Gastroesophageal sphincter (tissue), 4 donors: ENCODE measurements at places on chromosomes 5 and 9.

DNA sequence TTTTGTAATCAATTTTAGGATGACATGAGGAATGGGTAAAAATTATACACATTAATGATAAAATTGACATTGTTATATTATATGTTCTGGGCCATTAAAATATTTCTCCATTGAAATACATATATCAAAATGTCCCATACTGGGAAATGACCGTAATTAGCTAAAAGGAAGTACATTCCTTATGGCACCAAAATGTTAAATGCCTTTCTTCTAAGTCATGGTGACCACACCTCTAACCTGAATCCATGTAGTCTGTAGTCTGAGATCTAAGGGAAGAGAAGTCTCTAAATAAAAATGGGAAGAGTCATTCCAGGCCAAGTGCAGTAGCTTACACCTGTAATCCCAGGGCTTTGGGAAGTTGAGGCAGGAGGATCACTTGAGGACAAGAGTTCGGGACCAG is 10.0 kb upstream of the GDA start:
- no peak for ATAC-seq

DNA sequence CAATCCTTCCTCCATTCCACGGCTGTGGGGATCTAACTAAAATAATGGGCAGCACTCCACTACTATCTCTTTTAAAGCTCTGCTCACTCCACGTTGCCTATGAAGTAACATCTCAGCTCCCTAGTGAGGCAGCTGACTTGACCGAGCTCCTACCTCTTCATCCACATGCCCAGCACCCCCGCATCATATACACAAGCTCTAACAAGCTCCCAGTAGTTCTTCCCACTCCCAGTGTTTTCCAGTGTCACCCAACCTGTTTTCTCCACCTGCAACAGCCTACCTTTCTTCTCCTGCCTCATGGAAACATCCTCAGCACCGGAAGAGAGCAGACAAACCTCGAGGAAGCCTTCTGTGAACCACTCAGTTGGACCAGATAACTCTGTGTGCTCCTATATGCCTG is 50.5 kb downstream of the ELAVL2 start:
- ATAC-seq: no peak

DNA sequence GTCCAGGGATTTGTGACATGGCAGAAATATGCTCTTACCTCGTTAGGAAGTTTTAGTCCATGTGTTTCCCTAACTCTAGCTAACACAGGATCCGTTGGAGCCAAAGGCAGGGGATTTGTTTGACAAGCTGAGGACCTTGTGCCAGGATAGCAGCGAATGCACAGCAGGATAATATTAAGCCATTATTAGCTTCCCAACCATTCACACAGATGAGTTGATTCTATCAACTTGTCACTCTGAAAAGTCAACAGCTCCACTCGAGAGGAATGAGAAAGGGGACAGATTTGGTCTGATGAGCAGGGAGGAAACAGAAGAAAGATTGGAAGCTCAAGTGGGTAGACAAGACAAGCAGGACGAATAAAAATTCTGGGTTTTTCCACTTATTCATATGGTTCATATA is 106.2 kb downstream of the FSTL4 start:
- no peak for ATAC-seq

DNA sequence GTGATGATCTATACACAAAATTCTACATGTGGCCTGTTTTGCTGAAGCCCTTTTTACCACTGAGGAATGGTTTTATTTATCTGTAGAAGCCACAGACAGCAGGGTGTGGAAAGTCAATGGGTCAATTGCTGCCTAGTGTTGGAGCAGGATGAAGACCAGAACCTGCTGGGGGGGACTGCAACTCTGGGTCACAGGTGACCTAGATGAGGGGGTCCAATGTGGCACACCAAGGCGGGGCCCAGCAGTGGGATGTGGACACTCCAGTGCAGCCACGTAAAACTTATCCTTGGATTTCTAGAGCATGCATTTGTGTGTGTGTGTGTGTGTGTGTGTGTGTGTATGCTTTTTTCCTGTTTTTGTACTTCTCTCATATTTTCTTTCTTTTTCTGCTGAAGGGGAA is 147.5 kb upstream of the PHYKPL start:
- ATAC-seq: no peak

DNA sequence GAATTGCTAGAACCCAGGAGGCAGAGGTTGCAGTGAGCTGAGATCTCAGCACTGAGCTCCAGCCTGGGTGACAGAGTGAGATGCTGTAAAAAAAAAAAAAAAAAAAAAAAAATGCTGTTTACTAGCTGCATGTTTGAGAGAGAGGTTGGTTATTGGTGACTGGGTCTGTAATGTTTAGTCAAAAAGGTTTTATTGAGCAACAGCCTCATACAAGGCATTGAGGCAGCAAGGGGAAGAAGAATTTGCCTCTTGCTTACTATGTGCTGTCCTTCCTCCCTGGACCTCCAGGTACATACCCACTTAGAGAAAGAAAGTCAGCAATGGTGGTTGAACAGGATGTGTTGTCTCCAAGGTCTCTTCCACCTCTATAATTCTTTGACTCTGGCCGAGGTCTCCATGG is 140.7 kb upstream of the SPRY4 start:
- ATAC-seq: no peak

GRCh38 chr9:132939169-132939568 is 5.2 kb downstream of the TSC1 start:
- ATAC-seq: no peak

GRCh38 chr9:123267481-123268198 is 746 bp downstream of the STRBP start:
- ATAC-seq: no peak

DNA sequence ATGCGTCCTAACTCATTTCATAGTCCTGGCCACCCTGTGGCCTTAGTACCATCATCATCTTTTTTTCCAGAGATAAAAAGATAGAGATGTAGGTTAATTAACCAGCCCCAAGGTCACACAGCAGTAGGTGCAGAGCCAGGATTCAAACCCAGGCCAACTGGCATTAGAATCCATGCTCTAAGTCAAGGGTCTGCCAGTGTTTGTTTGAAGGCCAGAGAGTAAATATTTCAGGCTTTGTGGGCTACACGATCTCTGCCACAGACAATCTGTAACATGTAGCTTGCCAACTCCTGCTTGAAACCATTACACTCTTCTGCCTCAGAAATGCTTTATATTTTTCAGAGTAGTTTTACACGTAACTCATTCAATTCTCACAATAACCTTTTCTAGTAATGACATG is 119.6 kb downstream of the EFNA5 start:
- no peak for ATAC-seq

DNA sequence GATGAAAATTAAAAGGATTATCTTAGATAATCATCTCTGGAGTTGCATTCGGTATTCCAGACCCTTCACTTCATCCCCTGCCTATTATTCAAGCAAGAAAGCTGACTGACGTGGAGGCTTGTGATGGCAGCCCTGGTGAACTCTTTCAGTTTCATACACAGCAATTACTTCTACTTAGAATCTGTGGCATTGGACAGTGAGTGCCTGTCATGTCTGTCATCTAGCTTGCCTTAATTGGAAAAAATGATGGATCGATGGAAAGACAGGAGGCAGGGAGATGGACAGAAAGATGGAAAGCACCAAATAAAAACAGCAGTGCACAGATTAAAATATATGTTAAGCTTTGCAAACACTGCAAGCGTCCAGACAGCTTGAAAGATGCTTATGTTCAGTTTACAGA is 1371.0 kb upstream of the CDH6 start:
- no peak for ATAC-seq
